ENCODE measurements at places on chromosomes 12 and 14.

DNA sequence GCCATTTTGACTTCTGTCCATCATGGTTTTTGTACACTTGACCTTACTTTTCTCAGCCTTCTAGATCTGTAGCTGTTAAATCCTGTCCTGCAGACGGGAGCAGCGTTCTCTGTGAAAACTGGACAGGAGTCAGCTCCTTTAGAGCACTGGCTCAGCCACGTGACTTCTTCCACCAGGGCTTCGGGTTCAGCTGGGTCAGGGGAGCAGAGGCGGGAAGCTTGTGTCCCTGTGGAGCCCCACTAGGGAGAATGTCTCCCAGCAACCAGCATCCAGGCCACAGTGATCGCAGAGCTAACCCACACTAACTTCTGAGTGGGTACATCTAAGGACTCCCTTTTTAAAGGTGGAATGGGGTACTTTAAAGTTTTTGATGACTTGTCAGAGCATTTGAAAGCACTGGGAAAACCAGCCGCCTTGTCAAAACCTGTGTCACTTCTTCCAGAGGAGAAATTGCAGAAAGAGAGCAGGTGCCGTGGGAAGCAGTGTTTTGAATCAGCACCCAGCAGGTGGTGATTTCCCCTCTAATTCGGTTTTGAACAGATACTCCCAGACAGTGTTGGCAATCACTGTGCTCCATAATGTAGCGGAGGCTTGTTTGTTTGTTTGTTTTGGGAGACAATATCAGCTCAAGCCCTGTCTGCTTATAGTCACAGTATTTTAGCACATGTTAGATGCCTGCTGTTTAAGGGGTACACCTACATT lies 17.9 kb downstream of the DERA start:
- DNase-seq, result peak; percentile 12

- no peak for DNase-seq
Measured at GRCh38 chr12:132415327-132416120, 74.4 kb upstream of the FBRSL1 start.

- no peak for DNase-seq
Measured at GRCh38 chr12:38411426-38411825, 94.9 kb downstream of the ALG10B start.

DNA sequence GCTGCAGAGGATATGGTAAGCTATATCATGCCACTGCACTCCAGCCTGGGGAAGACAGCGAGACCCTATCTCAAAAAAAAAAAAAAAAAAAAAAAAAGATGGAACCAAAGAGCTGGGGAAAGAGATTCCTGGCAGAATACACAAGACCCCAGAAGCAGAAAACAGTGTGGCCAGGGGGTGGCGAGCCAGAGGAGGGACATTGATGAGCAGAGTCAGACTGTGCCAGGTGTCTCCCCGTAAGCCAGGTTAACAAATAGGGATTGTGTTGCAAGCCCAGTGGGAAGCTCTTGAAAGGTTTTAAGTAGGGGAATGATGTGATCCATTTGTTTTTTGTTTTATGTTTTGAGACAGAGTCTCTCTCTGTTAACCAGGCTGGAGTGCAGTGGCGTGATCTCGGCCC lies 56.1 kb downstream of the FIGNL2 start:
- no peak for DNase-seq

Measured in COR-L47 (cell line).